ENCODE measurements at places on chromosomes 12 and 14.

- DNase-seq = peak; percentile 7
Observed at GRCh38 chr12:70497508-70497907, 131.4 kb downstream of the KCNMB4 start.

DNA sequence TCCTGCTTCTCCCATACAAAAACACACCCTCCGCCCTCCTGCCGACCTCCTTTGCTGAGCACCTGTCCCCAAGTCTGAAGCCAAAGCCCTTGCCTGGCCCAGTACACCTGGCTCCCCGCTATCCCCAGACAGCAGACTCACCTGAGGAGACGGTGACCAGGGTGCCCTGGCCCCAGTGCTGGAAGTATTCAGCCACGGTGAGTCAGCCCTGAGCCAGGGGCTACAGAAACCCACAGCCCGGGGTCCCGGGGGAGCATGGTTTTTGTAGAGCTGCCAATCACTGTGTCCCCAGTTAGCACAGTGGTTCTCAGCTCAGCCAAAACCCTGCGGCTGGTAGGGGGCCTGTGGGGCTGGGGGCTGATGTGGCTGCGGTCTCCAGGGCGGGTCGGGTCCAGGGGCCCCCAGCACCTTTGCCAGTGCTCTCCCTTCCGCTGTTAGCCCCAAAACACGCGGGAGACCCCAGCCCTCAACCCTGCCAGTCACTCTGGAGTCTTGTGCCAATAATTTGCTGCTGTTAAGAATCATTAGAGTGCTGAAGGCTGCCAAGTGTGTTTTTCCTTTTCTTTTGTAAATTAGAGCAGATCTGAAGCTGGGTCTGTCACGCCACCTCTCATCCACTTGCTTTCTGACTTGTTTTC lies 339.0 kb downstream of the TMEM121 start:
- no peak for DNase-seq

- DNase-seq = peak; percentile 84
Observed at GRCh38 chr12:49636979-49637755, 13.8 kb downstream of the PRPF40B start.

- DNase-seq = peak; percentile 14
Observed at GRCh38 chr14:86915406-86915805, 1077.6 kb downstream of the GALC start.

GRCh38 chr12:68951652-68952051 lies 18.7 kb upstream of the CPM start:
- DNase-seq = no peak

GRCh38 chr14:51743588-51744000 lies 91.9 kb downstream of the FRMD6 start:
- DNase-seq = no peak

GRCh38 chr12:48184549-48184922 lies 1.1 kb downstream of the CCDC184 start:
- peak; percentile 34 for DNase-seq

- DNase-seq = no peak
Observed at GRCh38 chr12:32155961-32156529, 49.4 kb downstream of the BICD1 start.

GRCh38 chr12:131639270-131639940 lies 71.5 kb upstream of the SFSWAP start:
- DNase-seq = no peak

DNA sequence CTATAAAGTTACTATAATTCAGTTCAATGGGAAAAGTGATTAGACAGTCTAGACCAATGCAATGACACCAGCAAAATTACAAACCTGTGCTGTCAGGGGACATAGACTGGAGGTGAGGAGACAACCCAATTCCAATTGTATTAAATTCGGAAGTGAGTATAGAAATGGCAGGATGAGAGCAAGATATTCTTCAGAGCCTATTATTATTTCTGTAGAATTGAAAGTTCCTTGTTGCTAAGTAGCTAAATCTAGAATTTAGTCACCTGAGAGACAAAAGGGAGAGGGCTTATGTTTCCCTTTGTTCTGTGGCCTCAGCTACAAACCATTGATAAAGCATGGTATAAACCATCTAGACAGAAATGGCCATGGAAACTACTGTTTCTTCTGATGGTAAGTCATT lies at the start of gene ADAM21:
TSS of gene ADAM21 (plus strand) at position 301 of the 400 bp plus-strand sequence. CDS start 5,326 bp downstream, outside the sequence.
- no peak for DNase-seq

DNA sequence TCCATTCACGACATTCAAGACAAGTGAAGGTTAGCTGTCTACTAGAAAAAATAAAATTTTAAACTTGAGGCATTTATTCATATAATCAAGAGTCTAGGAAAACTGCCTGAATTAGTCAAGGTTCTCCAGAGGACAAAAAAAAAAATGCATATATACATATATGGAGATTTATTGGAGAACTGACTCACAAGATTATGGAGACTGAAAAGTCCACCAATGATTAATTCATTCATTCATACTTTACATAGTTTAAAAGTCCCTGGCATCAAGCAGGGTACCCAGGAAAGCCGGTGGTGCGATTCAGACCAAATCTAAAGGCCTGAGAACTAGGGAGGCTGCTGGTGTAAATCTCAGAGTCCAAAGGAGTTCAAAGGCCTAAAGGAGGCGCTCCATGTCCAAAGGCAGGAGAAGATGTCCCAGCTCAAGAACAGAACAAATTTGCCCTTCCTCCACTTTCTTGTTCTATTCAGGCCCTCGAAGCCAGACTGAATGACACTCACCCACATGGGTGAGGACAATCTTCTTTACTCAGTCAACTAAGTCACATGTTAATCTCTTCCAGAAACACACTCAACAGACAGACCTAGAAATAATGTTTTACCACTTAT lies 64.3 kb downstream of the ANKS1B start:
- DNase-seq = peak; percentile 27

GRCh38 chr14:23057757-23058653 lies 685 bp upstream of the CDH24 start:
- peak; percentile 96 for DNase-seq
